MG63 (cell line): ENCODE measurements at places on chromosomes 4 and X. TPM values are rescaled to one million over a fixed set of nuclear protein-coding genes. Genes with fewer than 3 reads are reported as not detected.

- DNase-seq, result no peak
Measured at GRCh38 chr4:156746111-156746510, 225.5 kb downstream of the PDGFC start.

DNA sequence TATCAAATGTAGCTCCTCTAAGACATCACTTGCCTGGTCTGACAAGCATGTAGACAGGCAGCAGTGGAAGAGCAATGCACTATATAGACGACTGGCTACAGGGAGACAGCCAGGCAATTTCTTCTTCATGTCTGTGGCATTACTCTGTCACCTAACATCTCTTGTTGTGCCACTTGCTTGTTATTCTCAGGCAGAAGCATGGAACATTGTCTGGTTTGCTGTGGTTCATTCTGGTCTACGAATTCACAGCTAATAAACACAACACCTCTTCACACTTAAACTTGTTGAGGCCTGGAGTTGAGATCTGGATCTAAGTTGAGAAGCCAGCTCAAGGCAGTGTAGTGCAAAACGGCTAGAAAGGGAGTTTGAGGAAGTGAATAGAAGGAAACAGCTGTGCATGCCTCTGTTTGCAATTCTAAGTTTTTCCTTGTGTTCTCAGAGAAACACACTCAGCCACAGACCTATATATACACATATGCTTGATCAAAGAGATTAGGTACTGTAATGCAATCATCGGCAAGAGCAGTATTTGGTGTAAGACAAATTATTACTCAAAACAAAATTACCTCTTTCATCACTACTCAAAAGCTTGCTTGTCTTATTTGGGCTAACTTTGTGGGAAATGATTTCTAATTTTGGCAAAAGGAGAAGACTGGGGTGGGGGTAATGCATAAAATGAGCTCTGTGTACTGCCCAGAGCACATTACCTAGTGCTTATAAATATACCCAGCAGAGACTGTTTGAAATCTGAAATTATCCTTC is 243.8 kb downstream of the PPP3CA start:
- no peak for DNase-seq

GRCh38 chr4:59920416-59920815 is 1279.7 kb upstream of the ADGRL3 start:
- no peak for DNase-seq

DNA sequence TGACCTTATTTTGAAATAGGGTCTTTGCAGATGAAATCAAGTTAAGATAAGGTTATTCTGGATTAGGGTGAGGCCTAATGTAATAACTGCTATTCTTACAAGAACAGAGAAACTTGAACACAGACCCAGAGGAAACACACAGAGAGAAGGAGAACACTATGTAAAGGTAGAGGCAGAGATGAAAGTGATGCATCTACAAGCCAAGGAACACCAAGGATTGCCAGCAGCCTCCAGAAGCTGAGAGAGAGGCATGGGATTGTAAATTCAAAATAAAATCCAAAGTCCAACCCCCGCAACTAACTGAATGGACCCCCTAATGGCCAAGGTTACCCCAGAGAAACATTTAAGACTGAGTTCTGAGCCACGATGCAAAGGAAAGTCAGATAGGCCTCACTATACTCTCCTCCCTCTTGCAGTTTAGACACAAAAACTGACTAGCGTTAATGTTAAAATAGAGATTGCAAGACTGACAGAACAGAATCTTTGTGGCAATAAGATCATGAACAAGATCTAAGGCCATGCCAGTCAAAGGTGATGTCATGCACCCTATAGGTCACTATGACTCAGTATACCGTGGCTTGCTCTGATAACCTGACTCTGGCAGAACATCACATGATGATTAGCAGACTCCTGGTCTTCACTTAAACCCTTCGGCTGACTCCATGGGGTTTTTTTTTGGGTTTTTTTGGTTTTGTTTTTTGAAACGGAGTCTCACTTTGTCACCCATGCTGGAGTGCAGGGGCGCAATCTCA is 42.9 kb downstream of the DDX60L start:
- DNase-seq, result no peak

- DNase-seq, result peak; percentile 20
Measured at GRCh38 chrX:109830157-109830703, 97.2 kb upstream of the ACSL4 start.

- DNase-seq, result no peak
Measured at GRCh38 chrX:10660171-10660570, 39.8 kb upstream of the MID1 start.

DNA sequence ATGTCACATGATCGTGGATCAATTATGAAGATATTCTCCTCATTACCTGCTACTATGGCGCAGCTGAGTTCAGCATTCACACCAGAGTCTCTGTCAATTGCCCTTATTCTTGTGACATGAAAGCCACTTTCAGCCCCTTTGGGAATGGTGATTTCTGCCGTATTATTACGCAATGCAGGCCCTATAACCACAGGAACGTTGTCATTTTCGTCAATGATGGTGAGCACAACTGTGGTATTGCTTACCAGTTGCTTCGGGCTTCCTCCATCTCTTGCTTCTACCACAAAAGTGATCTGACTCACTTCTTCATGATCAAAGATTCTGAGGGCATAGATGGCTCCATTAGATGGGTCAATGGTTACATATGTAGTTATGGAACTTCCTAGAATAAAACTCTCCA is 2.1 kb downstream of the PCDH18 start:
- no peak for DNase-seq

GRCh38 chr4:102388611-102389010 is 43.3 kb upstream of the SLC39A8 start:
- DNase-seq, result no peak

DNA sequence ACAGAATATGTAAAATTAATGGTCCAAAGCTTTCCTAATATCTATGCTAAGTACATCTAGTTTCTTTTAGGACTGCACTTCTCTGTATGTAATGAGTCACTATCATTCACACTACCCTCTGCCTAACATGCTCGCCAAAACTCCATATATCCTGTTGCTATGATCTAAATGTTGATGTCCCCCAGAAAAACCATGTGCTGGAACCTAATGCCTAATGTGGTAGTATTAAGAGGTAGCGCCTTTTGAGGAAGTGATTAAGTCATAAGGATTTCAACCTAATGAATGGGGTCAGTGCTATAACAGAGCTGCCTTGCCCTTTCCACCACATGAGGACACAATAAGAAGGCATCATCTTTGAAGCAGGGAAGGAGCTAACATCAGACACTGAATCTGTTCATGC is 34.9 kb upstream of the NFKB1 start:
- no peak for DNase-seq

DNA sequence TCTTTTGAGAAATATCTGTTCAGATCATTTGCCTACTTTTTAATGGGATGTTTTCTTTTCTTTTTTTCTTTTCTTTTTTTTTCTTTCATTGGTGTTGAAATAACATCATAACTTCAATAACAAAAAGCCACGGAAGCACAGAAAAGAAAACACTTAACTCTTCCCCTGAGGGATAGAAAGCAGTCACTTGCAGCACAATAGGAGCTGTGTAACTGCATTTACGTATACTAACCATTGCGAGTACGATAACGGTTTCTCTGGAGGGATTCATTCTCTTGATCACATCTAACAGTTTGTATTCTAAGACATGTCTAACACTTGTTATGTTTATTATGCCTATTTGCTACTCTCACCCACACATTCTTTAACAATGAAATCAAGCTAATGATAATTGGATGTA is 27.3 kb downstream of the C4orf46 start:
- no peak for DNase-seq

The VGLL1 gene
- not detected in 2 replicates for total RNA-seq

The PPP1R3F gene
- total RNA-seq, result 3.2 and 7.6 TPM in 2 replicates

The TRAPPC11 gene
- total RNA-seq, result 20.3 and 24.7 TPM in 2 replicates

The JCHAIN gene
- total RNA-seq, result not detected in 2 replicates

The CCKAR gene
- 16.8 and 28.2 TPM in 2 replicates for total RNA-seq
